ENCODE measurements at places on chromosomes 3 and 15. TPM values are rescaled to one million over a fixed set of nuclear protein-coding genes. Genes with fewer than 3 reads are reported as not detected.

GRCh38 chr3:188559856-188560255 is 405.9 kb downstream of the LPP start:
- no peak for DNase-seq
- no peak overlapping the region for H3K4me3 ChIP-seq
- H3K4me1 ChIP-seq: peaks cover 22% of the 10 kb centered on the region
- H3K36me3 ChIP-seq: no peaks in the 10 kb centered on the region

The ZMYND10 gene
- 2.6 TPM for total RNA-seq

The EPHA3 gene
- total RNA-seq: not detected

- no peaks in the 10 kb centered on the region for H3K36me3 ChIP-seq
- H3K27ac ChIP-seq: no peak overlapping the region
- no peak for DNase-seq
- H3K27me3 ChIP-seq: no peaks in the 10 kb centered on the region
- no peak overlapping the region for H3K4me3 ChIP-seq
These were observed 660.2 kb upstream of the LMCD1 start for GRCh38 chr3:7841451-7841850.

GRCh38 chr3:43256714-43257461 is 29.5 kb upstream of the SNRK start:
- H3K36me3 ChIP-seq: no peaks in the 10 kb centered on the region
- no peak overlapping the region for H3K4me3 ChIP-seq
- H3K4me1 ChIP-seq: peaks cover 26% of the 10 kb centered on the region
- no peak for DNase-seq
- H3K27me3 ChIP-seq: no peaks in the 10 kb centered on the region
- H3K27ac ChIP-seq: no peak overlapping the region

The ZNF80 gene
- 1.8 TPM for total RNA-seq

GRCh38 chr3:54121414-54122323 is 683 bp upstream of the CACNA2D3 start:
- DNase-seq: no peak
- H3K27ac ChIP-seq: no peak overlapping the region
- H3K36me3 ChIP-seq: no peaks in the 10 kb centered on the region
- H3K4me3 ChIP-seq: no peak overlapping the region

The GOLGA6D gene
- not detected for total RNA-seq

Measured in activated CD8-positive, alpha-beta T cell treated with anti-CD3 and anti-CD28 coated beads for 36 hours (primary cell).